ENCODE measurements at places on chromosomes 5 and 9.

DNA sequence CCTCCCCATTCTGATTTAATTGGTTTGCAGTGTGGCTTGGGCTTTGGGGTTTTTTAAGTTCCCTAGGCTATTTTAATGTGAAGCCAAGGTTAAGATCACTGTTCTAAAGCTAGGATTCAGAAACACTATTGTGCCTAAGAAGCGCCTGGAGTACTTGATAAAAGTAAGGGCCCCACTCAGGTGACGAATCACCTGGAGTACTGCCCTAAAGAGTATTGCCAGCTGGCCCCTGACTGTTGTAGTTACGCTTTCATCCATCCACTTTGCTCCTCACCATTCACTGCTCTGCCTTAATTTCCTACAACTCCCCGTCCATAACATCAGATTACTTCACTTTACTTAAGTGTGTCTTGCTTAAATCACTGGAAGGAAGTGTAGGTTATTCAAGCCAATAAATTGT, 119.3 kb downstream of the CD180 start:
- DNase-seq: no peak

GRCh38 chr9:98995059-98995671, 51.5 kb downstream of the COL15A1 start:
- DNase-seq: no peak

- DNase-seq: no peak
Measured at GRCh38 chr9:89036383-89036782, 45.1 kb downstream of the S1PR3 start.

DNA sequence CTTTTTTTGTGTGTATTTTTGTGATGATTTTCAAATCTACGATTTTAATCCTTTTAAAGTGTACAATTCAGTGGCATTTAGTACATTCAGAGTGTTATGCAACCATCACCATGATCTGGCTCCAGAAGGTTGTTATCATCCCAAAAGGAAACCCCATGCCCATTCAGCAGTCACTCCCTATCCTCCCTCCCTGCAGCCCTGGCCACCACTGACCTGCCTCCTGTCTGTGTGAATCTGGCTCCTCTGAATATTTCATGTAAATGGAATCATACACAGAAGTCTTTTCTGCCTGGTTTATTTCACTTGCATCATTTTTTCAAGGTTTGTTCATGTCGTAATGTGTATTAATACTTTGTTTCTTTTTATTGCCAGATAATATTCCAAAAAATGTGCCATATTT, 32.5 kb downstream of the HABP4 start:
- no peak for DNase-seq

- no peak for DNase-seq
Measured at GRCh38 chr5:6780802-6781391, 67.7 kb downstream of the TENT4A start.

DNA sequence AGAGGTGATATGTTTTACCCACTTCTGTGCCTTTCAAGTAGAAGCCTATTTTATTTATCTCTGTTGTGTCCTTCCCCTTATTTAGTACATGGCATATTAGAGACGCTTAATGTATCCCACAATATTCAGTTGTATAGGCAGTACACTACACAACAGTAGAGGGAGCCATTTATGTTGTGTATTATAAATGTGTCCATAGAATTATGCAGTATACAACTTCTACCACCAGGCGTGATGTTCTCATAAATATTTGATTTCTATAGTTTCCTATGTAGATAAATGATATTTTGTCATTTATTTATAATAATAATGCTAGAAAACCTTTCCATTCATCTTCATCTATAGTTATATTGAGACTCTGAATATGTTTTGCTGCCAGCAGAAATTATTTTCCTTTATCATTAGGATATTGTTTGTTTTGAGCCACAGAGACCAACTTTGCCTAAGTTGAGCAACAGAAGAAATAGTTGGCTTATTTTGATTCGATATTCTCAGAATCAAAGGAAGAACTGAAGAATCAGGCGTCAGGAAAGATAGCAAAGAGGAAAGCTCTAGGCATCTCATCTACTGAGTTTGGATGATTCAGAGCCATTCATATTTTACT, 81.7 kb downstream of the ADAMTS19 start:
- no peak for DNase-seq

DNA sequence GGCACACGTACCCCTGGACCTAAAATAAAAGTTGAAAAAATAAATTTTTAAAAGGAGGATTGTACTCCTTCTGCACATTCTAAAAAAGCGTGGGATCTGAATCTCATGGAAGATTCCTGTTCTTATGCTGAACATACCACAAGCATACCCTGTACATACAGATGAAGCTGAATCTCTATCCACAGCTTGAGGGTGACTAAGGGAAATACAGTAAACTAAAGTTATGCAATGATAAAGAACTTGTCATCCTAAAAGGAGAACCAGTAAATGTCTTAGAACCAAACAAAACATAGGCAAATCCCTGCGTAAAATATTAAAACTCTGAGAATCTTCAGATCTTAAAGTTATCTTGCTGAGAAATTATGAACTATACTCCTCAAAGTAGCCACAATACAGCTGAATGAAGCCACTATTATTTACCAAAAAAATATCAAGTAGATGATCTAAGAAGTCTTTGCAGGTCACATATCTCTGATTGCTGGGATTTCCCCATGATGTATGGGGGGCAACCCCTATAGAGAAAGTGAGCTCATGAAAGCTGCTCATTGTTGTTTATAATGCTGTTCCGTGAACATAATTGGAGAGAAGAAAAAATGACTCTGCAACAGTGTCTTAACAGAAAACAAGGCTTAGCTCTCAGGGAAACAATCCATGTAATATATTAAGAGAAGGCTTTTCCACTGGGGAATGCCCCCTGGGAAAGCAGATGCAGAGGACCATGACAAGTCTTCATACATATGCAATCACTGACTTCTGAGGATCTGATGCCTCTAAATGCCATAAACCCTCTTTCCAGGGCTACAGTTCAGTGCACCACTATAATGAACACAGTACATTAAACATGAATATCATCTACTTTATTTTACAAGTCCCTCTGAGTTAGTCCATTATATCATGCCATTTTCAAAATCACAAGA, 210.1 kb downstream of the EPB41L4A start:
- no peak for DNase-seq

- no peak for DNase-seq
Measured at GRCh38 chr9:134188386-134189144, 24.2 kb upstream of the RNU6ATAC start.

- DNase-seq: no peak
Measured at GRCh38 chr5:9555961-9556360, 10.1 kb upstream of the SEMA5A start.

- no peak for DNase-seq
Measured at GRCh38 chr5:58294598-58295305, 165.1 kb downstream of the PLK2 start.

- no peak for DNase-seq
Measured at GRCh38 chr5:32686799-32687498, 24.2 kb upstream of the NPR3 start.

- no peak for DNase-seq
Measured at GRCh38 chr9:110900917-110901316, 137.4 kb downstream of the LPAR1 start.

GRCh38 chr9:98101416-98101815, 17.6 kb downstream of the TRIM14 start:
- DNase-seq: no peak

DNA sequence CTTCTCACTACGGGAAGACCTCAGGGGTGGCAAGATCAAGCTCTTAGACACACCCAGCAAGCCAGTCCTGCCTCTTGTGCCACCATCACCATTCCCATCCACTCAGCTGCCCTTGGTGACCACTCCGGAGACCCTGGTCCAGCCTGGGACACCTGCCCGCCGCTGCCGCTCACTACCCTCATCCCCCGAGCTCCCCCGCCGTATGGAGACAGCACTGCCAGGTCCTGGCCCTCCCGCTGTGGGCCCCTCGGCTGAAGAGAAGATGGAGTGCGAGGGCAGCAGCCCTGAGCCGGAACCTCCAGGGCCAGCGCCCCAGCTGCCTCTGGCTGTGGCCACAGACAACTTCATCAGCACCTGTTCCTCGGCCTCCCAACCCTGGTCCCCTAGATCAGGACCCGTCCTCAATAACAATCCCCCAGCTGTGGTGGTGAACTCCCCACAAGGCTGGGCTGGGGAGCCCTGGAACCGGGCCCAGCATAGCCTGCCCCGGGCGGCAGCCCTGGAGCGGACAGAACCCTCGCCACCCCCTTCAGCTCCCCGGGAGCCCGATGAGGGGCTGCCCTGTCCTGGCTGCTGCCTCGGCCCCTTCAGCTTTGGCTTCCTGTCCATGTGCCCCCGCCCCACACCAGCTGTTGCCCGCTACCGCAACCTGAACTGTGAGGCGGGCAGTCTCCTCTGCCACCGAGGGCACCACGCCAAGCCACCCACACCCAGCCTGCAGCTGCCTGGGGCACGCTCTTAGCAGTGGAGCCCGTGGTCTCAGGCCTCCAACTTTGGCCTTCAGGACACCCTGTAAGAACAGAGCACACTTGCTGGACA, 4.1 kb downstream of the TESK1 start:
- no peak for DNase-seq

- DNase-seq: no peak
Measured at GRCh38 chr5:102450313-102450990, 48.3 kb downstream of the SLCO6A1 start.

DNA sequence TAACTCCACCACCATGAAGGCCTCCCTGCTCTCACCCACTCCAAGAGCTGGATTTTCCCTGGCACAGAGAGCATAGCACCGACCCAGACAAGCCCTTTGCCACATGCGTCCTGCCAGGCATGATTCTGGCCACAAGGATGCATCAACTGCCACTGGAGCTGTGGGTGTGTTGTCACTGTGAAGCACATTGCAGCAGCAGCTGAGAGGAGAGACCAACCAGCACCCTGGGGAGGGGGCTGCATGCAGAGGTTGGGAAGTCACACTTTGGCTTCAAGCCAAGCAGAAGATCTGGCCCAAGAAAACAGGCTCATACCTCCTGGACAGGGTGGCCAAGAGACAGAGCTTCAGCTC, 22.6 kb upstream of the PTGES start:
- DNase-seq: no peak

GRCh38 chr5:10600626-10601245, 36.9 kb downstream of the ANKRD33B start:
- DNase-seq: no peak

DNA sequence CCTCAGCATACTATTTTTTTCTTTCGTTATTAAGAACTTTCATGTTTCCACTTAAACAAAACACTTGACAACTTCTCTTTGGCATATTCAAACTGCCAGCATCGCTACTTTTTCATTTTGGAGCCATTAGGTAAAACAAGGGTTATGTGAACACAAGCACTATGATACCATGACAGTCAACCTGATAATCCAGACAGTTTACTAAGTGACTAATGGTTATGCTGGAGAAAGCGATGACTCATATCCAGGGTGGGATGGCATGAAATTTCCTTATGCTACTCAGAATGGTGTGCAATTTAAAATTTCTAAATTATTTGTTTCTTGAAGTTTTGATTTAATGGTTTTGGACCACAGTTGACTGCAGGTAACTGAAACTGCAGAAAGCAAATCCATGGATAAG, 29.9 kb upstream of the PRSS3 start:
- no peak for DNase-seq

DNA sequence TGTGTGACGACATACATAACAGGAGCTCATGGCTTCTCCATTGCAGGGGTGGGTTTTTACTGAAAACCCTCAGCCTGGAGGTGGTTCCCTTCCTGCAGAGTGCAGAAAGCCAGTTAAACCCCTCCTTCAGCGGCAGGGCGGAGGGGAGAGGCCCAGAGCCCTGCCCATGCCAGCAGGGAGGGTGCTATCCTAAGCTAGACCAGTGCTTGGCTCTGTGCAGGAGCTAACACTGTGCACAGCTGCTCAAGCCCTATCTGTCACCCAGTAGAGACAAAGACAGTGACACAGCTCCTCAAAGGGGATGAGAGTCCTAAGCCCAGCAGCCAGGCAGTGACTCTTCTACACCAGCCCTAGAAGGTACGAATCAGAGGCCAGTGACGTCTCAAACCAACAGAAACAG, 70.0 kb upstream of the ZSWIM6 start:
- DNase-seq: no peak

DNA sequence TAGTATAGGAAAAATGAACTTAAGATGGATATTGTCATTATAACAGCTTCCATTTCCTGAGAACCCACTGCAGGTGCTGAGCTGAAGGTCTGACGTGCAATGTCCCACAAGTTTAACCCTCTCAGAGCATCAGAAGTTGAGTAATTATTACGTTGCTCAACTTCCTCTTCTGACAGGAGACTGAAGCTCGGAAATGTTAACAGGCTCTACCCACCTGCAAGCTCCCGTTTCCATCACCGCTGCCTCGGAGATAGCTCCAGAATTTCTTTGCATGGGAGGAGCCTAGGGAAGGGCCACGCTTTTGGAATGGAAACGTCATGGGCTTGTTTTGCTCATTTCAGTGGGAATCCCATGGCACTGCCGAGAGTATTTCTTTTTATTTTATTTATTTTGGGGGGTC, 1.0 kb upstream of the NTMT1 start:
- DNase-seq: no peak

- DNase-seq: no peak
Measured at GRCh38 chr5:99187611-99188010, 258.8 kb upstream of the CHD1 start.

DNA sequence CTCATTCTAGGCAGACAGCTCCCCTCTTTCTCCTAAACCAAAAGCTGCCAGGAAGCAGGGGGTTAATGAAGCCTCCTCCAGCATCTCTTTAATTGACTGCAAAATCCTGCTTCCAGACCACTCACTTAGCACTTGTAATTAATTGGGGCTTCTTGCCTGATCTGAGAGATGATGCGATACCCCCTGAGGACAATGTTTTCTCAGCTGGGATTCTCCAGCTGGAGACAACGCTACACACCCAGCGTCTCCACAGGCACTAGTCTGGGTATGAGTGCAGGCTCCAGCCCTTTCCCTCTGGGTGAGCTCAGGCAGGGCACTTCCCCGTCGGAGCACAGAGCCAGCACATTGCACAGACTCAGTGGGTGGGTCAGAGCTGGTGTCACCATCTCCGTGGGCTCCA, 16.1 kb downstream of the CPLX2 start:
- no peak for DNase-seq

DNA sequence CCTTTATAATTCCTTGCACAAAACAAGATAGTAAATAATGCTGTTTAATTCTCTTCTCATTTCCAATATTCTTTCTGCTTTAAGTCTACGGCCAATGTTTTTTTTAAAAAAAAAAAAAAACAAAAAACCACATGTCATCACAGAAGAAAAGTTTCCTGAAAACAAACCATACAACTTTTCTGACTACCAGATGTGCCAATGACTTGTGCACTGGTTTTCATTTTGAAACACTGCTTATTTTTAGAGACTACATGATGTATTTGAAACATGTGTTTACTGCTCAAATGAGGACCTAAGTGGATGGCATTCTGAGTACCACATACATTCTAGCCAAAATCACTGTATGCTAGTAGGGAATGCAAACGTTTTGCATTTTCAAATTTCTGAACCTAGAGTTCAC, 167.9 kb downstream of the GLIS3 start:
- no peak for DNase-seq

- no peak for DNase-seq
Measured at GRCh38 chr5:84433461-84433860, 48.8 kb upstream of the EDIL3 start.

Data from stimulated activated CD8-positive, alpha-beta memory T cell treated with anti-CD3 and anti-CD28 coated beads, Interleukin-15, amount 100 ng/mL, for 1 hour (primary cell).